Dermis microvascular lymphatic vessel endothelial cell (primary cell): ENCODE measurements at places on chromosomes 5 and 9. TPM values are rescaled to one million over a fixed set of nuclear protein-coding genes. Genes with fewer than 3 reads are reported as not detected.

Gene UBE2QL1
- 0.13 and 1.0 TPM in 2 replicates for total RNA-seq

Gene FAM219A
- 5.0 and 6.1 TPM in 2 replicates for total RNA-seq

Gene PCDHGA3
- total RNA-seq: 0.13 and 0.63 TPM in 2 replicates

Gene KLF4
- total RNA-seq: 0.77 and 3.7 TPM in 2 replicates
